A172 (cell line): ENCODE measurements at places on chromosomes 6 and 20. TPM values are rescaled to one million over a fixed set of nuclear protein-coding genes. Genes with fewer than 3 reads are reported as not detected.

- DNase-seq = peak; percentile 10
These were observed 63.9 kb downstream of the REV3L start for GRCh38 chr6:111418971-111419693.

EPHA7 gene
- total RNA-seq = not detected in 2 replicates

DNA sequence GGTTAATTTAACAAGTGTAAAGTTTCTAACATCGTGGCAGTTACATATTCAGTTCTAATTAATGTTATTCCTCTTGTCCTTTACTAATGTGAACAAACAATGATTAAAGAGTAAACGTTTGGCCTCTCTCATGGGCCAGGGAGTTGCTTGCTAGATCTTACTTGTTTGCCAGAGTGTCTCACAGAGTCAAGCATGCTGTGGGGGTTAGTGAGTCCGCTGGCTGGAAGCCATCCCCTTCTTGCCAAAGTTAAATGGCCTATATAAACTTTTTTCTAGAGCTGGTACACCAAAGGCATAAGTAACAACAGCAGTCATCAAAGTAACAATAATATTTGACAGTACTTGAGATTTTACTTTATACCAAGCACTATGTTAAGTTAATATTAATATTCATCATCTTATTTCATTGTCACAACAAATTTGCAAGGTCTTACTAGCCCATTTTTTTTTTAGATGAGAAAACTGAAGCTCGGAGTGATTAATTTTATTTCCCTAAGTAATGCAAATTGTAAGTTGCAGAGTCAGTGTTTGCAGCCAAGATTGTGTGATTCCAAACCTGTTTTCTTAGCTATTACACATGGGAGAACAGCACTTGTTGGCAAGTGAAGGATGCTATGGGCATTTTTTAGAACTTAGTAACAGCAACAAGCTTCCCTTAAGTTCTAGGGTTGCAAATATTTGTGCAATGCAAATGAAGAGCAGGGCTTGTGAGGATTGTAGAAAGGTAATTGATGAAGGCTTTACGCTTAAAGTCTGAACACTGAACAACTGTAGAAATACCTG lies 224.5 kb downstream of the RFPL4B start:
- no peak for DNase-seq

CTCFL gene
- total RNA-seq = not detected in 2 replicates

- no peak for DNase-seq
These were observed 184.6 kb downstream of the SMOC2 start for GRCh38 chr6:168625602-168626001.
